GM12892 (cell line): ENCODE measurements at places on chromosomes 11 and 22.

DNA sequence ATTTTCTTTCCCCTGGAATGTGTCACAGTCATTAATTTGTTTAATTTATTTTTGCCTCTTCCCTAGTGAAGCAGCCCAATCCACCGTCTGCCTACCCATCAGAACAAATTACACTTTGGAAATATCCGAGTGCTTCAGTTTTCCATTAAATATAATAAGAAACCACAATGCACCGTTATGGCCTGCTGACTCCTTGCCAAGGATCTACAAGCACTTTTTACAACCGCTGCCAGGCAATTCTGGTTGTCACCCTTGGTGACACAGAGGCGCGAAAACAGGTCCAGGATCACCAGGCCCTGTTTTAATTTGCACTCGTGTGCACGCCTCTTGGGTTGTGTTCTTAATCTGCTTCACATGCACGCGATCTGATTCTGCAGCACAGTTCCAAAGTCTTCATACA lies 43.9 kb downstream of the KIRREL3 start:
- DNase-seq: no peak

DNA sequence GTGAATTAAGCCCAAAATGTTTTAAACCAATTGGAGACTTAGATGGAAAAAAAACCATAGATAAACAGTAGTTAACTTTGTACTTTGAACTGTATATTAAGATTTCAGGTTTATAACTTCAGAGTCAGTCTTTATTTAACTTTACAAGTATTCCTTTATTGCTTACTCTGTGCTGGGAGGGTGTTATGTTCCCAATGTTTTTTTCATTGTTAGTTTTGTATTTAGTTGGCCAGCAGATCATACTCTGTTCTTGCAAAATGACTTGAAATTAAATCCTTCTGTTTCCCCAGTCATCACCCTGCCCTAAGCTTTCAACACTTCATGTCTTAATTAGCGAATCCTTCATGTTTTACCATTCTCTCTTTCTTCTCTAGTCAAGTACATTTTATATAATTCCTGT lies 25.3 kb downstream of the SIK2 start:
- DNase-seq: no peak

GRCh38 chr11:113487622-113488021 lies 12.4 kb upstream of the DRD2 start:
- DNase-seq: no peak

- DNase-seq: no peak
Observed at GRCh38 chr11:108203075-108203474, 19.4 kb downstream of the NPAT start.

DNA sequence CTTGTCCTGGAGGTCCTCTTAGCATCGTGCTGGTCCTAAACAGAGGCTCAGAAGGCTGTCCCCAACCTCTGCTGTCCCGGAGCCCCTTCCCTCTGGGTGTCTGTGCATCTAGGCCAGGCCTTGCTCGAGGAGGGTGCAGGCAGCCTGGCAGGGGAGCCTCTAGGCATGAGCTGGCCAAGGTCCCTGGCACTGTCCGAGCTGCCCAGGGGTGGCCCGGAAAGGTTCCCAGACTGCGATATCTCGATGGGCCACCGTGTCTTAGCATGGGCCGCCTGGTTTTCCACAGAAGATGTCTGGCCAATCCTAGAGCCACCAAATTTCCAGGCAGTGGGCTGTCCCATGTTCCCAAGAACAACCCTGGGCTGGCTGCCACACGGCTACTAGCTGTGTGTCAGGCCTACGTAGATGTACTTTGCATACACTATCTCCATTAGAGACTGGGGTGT lies 24.6 kb upstream of the SMIM38 start:
- DNase-seq: no peak
